Stimulated activated CD4-positive, alpha-beta T cell treated with anti-CD3 and anti-CD28 coated beads, Interleukin-1b, Interleukin-23, amount 100 ng/mL, for 1 hour (primary cell): ENCODE measurements at places on chromosomes 12 and 14.

- no peak for DNase-seq
Observed at GRCh38 chr12:44287545-44287944, 451.7 kb downstream of the TMEM117 start.

GRCh38 chr14:103194256-103195045 is 71.2 kb downstream of the TNFAIP2 start:
- DNase-seq: no peak

DNA sequence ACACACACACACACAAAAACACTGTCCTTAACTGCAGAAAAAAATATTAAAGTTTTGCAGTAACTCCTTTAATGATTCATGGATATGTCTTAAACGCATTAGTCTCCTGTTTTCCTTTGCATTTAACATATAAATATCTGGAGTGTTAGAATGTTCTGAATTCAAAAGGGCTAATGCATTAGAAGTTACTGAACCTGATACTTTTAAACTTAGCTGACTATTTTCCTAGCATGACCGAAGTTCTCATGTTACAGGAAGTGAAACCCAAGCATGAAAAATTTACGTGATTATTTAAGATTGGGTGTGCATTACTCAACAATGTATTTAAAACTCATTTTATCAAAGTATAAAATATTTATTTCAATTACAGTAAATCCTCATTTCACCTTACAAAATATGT is 791.2 kb downstream of the FLRT2 start:
- no peak for DNase-seq

DNA sequence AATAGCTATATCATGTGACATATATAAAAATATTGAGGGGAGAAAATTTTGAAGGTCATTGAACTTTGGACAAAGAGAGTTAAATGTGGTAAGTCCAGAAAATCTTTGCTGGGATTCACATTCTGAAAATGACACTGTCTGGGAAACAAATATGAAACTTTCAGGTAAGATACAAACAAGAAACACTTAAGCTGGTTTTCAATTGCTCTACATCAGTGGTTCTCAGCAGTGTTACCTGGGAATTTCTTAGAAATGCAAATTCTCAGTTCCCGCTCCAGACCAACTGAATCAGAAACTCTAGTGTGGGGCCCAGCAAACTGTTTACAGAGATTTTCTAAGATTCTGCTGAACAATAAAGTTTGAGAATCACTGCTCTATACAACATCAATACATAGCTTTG is 3.6 kb upstream of the CDK17 start:
- no peak for DNase-seq

GRCh38 chr14:71290960-71291466 is 383.8 kb downstream of the PCNX1 start:
- DNase-seq: no peak

DNA sequence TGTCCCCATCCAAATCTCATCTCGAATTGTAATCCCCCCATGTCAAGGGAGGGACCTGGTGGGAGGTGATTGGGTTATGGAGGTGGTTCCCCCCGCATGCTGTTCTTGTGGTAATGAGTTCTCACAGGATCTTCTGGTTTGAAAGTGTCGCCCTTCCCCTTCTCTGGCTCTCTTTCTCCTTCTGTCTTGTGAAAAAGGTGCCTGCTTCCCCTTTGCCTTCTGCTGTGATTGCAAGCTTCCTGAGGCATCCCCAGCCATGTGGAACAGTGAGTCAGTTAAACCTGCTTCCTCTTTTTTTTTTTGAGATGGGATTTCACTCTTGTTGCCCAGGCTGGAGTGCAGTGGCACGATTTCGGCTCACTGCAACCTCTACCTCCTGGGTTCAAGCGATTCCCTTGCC is 104.0 kb downstream of the CCDC91 start:
- DNase-seq: no peak

GRCh38 chr14:94558842-94559241 is 2.4 kb upstream of the SERPINA4 start:
- no peak for DNase-seq
